ENCODE measurements at places on chromosomes 12 and 14. TPM values are rescaled to one million over a fixed set of nuclear protein-coding genes. Genes with fewer than 3 reads are reported as not detected.
A peak's percentile ranks its signal among the peaks of the same experiment; 100 is the strongest.

DTX1 gene
- 0.29 TPM for total RNA-seq

DNA sequence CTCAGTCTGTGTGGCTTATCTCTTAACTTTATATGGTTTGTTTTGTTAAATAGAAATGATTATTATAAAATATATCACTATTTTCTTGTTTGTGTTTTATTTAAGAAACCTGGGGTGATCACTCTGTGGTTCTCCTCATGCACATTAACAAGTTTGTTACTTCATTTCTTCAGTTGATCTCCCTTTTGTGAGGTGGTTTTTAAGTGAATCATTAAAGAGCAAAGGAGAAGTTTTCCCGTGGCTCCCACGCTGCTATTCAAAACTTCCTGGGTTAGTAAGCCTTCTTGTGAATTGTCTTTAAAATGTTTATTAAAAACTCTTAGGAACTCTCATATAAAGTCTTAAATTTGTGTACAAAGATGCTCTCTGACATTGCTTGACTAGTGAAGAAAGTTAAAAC, 11.8 kb downstream of the ADIPOR2 start:
- H3K4me3 ChIP-seq, result no peak overlapping the region
- H3K27ac ChIP-seq, result no peak overlapping the region
- peaks cover 43% of the 10 kb centered on the region for H3K4me1 ChIP-seq
- no peaks in the 10 kb centered on the region for H3K27me3 ChIP-seq
- peaks cover 15% of the 10 kb centered on the region for H3K36me3 ChIP-seq
- no peak for DNase-seq

GRCh38 chr12:27840229-27840999, 60.4 kb upstream of the MANSC4 start:
- no peak for DNase-seq
- H3K27ac ChIP-seq, result no peak overlapping the region
- H3K4me3 ChIP-seq, result no peak overlapping the region
- H3K4me1 ChIP-seq, result no peaks in the 10 kb centered on the region
- no peaks in the 10 kb centered on the region for H3K27me3 ChIP-seq

DNA sequence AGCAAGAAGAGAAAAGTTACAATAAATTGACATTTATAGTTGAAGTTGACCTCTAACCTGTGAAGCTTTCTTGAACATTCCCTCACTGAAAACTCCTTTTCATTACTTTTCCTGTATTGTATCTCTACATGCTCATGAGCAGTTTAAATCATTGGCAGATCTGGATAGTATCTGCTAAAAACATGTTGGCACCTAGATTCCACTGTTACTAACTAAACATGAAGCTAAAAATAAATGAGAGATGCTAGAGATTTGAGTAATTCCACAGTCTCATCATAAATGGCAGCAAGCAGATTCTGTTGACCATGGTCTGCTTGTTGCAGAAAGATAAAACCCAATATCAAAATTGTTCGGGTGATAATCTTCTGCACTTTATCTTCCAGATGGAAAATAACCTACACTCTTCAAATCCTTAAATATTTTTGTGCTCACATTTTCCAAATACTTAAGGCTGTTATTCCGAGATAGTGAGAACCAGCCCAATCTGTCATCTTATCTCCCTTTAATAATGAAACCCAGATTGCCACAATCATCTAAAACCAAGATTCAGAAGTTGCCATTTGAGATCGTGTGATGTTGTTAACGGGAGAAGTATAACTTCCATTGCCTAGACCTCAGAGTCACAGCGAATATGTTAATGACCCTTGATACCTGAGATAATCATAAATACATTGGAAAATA, 171.0 kb upstream of the DAAM1 start:
- H3K4me3 ChIP-seq, result no peak overlapping the region
- no peak overlapping the region for H3K27ac ChIP-seq
- no peaks in the 10 kb centered on the region for H3K36me3 ChIP-seq
- no peak for DNase-seq

GRCh38 chr14:103347091-103347815, 13.2 kb downstream of the EIF5 start:
- no peaks in the 10 kb centered on the region for H3K4me1 ChIP-seq
- H3K36me3 ChIP-seq, result peaks cover 21% of the 10 kb centered on the region
- DNase-seq, result no peak
- no peaks in the 10 kb centered on the region for H3K27me3 ChIP-seq
- H3K4me3 ChIP-seq, result no peak overlapping the region
- H3K27ac ChIP-seq, result no peak overlapping the region

GRCh38 chr12:47849261-47849660, 29.6 kb upstream of the HDAC7 start:
- H3K4me3 ChIP-seq, result no peak overlapping the region
- H3K27ac ChIP-seq, result peak overlapping the region; percentile 68
- H3K4me1 ChIP-seq, result peaks cover 37% of the 10 kb centered on the region
- no peak for DNase-seq
- H3K27me3 ChIP-seq, result no peaks in the 10 kb centered on the region
- H3K36me3 ChIP-seq, result peaks cover 66% of the 10 kb centered on the region

DNA sequence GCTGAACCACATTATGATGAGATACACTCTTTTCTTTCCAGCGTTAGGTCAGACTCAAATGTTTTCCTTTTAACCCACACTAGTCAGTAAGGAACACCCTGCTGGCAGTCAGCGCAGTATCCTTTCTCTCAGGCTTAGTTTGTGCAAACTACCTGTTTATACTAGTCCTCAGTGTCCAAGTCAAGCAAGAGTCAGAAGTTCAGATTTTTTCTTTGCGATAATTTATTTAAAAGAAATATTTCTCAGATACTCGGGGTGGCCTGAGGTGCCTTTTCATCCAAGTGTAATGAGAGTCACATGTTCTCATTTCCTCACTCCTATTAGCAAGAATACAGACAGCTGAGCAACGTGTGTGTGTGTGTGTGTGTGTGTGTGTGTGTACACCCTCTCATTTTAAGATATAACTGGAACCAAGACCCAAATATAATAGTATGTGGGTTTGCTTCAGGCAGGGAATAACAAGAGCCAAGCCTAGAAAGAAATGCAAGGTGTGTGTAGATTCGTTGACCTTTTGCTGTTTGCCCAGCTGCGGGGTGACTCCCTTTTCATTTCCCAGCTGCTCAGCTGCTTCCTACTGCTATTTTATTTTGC, 182.7 kb downstream of the KICS2 start:
- H3K27ac ChIP-seq, result no peak overlapping the region
- no peaks in the 10 kb centered on the region for H3K27me3 ChIP-seq
- no peak for DNase-seq
- H3K4me3 ChIP-seq, result no peak overlapping the region
- H3K4me1 ChIP-seq, result no peaks in the 10 kb centered on the region
- no peaks in the 10 kb centered on the region for H3K36me3 ChIP-seq

- peaks cover 4% of the 10 kb centered on the region for H3K27me3 ChIP-seq
- no peak for DNase-seq
- H3K36me3 ChIP-seq, result no peaks in the 10 kb centered on the region
- H3K4me3 ChIP-seq, result no peak overlapping the region
- H3K4me1 ChIP-seq, result peaks cover 36% of the 10 kb centered on the region
These were observed 1.8 kb upstream of the GNS start for GRCh38 chr12:64760808-64761573.
